ENCODE measurements at places on chromosomes 1 and 21.
A peak's percentile ranks its signal among the peaks of the same experiment; 100 is the strongest.

DNA sequence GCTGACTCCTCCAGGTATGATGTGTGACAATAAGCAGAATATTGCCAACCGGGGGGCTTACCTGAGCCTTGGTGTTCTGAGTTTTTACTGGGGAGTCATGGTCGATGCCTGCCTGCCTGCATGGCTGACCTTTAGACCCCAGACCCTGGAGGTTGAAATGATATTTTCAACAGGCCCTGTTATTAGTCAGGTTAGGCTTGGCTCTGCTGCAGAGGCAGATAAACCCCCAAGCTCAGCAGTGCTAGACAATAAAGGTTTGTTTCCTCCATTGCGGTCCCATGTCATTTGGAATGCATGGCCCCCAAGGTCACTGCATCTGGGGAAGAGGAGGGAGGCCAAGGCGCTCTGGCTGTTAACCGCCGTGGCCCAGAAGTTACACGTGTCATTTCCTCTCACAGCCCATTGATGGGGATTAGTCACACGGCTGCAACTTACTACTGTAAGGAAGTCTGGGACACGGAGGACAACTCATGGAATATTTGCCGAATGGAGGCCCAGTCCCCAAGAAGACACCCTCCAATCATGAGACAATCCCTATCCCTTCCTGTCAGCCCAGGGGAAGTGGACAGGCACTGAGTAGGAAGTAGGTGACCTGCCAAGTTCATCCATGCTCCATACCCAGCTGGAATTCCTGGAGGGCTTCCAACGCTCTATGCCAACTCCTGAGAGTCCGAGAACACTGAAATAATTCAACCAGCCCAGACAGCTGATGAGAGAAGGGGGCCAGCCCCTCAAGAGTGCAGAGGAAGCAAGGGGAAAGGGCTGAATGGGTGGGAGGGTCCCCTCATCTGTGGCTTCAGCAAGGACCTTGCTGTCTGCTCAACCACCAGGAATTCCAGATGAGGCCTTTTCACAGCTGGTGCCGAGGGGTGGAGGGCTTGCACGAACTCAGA, 97.3 kb downstream of the TAS1R2 start:
- DNase-seq, result no peak

GRCh38 chr1:31366796-31367195, 6.1 kb downstream of the FABP3 start:
- DNase-seq, result no peak

- DNase-seq, result no peak
Measured at GRCh38 chr1:222107267-222107666, 365.4 kb upstream of the DUSP10 start.

DNA sequence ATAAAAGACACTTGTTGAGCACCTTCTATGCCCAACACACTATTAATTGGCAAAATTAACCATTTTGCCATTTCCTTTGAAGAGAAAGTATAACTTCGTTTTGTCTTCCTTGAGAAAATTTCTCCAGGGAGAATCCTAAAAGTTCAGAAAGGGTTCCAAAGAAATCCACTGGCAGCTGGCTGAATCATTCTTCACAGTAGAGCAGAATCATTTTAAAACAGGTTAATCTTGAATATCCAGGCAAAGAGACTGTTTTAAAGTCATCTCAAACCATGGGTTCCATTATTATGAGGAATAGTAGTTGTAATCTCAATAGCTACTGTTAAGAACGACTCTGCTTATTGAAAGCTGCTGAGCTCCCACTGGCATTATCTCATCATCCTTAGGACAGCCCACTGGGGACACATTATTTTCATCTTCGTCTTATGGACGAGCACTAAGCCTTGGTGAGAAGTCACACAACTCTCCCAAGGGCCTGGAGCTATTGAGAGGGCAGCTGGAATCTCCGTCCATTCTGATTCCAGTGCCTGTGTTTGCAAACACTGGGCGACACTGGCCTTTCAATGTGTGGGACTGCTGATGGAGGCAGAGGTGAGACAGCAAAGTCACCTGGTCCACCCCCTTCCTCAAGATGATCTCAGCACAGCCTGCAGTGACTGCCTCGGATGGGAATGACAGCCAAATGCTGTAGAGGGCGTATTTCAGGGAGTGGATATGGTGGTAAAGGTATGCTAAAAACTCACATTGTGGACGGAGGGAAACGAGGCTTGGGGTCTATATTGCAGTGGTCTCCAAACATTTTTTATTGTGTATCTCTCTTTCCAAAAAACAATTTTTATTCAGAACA, 15.3 kb upstream of the PGBD5 start:
- DNase-seq, result no peak

DNA sequence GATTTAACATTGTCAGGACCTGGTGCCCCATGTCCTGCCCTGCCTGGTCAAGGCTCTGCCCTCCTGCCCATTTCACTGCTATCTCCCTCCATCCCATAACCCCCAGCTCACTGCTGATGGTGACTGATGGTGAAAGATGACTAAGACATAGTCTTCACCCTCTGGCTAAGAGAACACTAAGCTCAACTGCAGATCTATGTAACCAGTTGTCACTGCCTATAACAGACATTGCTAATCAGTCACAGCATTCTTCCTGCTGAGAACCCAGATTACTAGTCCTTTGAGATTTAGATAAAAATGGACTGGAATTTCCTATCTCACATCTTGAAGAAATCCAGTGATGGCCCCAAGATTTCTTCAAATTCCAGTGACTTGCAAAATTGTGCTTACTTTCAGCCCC, 8.0 kb upstream of the ZNF362 start:
- no peak for DNase-seq

- peak; percentile 68 for DNase-seq
Measured at GRCh38 chr1:15684042-15684461, at the start of gene PLEKHM2. PLEKHM2 (plus strand) TSS chr1:15684320; CDS start chr1:15684559, 239 bp downstream.

GRCh38 chr1:243343970-243344937, 88.4 kb downstream of the SDCCAG8 start:
- DNase-seq, result peak; percentile 21

GRCh38 chr1:211601982-211602670, 23.2 kb upstream of the SLC30A1 start:
- no peak for DNase-seq

- no peak for DNase-seq
Measured at GRCh38 chr1:65955071-65955470, 162.4 kb downstream of the PDE4B start.

- DNase-seq, result no peak
Measured at GRCh38 chr1:7572654-7573152, 198.4 kb upstream of the VAMP3 start.

- DNase-seq, result peak; percentile 95
Measured at GRCh38 chr1:1906185-1907097, 8.6 kb upstream of the CALML6 start.

- DNase-seq, result no peak
Measured at GRCh38 chr1:107135463-107135862, 5.4 kb upstream of the NTNG1 start.

- DNase-seq, result peak; percentile 43
Measured at GRCh38 chr1:32701421-32701911, 1.1 kb downstream of the SYNC start.

- DNase-seq, result no peak
Measured at GRCh38 chr1:153349363-153350320, 1.0 kb upstream of the PGLYRP4 start.

DNA sequence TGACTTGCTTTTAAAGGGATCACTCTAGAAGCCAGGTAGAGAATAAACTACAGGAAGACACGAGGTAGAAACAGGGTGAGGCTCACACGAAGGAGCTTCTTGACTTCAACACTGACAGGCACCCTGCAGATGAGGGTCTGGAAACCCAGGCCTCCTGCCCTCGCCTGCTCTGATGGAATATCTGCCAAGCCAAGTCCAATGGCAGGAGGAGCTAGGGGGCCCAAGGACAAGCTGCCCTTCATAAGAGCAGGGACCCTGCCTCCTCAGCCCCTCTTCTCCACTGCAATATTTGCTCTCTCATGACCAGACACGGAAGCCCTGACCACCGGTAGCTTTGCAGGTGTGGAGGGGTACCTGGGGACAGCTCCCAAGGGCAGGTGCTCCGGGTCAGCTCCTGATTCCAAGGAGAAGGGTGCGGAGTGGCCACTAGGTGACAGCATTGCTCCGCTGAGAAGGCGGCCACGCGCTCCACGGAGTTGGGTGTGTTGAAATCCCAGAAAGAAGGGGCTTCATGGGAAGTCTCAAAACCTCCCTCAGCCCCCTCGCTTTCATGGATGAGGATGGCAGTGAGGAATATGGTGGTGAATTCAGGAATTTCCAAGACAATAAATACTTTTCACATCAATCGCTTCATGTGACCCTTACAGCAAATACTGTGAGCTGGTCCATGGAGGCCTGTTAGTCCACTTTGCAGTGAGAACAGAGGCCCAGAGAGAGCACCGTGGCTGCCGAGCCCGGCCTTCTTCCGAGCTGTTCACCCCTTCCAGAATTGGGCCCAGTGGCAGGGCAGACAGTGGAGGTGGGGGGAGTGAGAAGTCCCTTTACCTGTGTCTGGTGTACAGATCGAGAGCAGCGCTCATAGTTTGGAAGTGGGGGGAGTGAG, 33.2 kb upstream of the PAX7 start:
- DNase-seq, result peak; percentile 54

GRCh38 chr1:218211241-218211640, 73.9 kb upstream of the RRP15 start:
- no peak for DNase-seq

GRCh38 chr1:8070381-8070811, 44.3 kb upstream of the ERRFI1 start:
- DNase-seq, result no peak

DNA sequence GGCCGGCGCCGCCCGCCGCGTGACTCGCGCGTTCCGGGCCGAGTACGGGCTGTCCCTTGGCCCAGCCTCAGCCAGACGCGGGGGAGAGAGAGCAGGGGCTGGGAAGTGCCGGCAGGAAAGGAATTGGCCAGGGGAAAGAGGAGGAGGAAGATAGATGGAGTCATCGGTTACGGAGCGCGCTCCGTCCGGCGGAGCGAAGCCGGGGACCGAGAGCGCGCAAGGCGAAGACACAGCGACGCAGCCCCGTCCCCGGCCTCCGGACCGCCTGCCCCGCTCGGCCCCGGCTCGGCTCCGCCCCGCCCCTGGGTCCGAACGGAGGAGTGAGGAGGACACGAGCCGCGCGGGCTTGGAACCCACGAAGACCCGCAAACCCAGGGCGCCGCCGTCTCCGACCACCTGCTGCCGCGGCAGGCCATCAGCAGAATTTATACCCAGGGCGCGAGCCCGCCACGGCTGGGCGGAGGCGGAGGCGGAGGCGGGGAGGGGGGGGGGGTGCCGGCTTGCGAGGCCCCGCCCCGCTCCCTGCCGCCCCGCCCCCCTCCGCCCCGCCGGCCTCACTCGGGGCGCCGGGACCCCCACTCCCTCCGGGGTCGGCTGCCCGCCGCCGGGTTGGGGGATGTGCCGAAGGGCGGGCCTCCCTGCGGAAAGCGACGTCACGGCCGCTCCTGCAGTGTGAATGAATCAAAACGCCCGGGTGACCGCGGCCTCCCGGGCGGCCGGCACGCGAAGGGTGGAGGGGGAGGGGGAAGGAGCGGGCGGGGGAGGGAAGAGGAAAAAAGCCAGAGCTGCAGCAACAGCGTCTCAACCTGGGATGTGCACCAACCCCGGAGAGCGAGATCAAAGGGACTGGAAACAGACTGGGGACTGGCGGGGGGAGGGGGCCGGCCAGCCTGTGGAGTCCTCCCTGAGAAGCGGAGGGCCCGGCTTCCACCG, at the start of gene LHX4:
Gene LHX4 (plus strand): TSS at position 782 of the 933 bp plus-strand sequence. CDS start 266 bp downstream, outside the sequence.
- DNase-seq, result peak; percentile 75

GRCh38 chr1:185719021-185719420, 15.2 kb upstream of the HMCN1 start:
- DNase-seq, result peak; percentile 34

DNA sequence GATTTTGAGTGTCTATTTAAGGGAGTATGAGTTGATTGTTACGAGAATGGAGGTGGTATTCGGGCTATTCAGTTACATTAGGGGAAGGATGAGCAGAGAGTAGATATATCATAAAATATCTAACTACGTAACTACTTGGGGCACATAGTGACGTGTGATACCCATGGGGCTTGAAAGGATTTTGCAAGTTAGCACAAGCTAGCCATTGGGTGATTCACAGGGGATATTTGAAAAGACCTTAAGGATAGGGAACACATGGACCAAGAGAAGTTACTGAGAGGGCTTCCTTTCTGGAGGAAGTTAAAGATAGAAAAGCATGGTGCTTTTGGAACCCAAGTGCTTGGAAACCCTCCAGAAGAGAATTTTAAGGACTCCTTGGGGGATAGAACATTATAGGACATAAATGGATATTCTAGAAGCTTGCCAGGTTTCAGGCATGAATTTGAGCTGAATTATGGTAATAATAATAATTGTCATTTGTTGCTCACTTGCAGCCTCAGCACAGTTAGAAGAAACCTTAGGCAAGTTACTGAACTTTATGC, 5.4 kb downstream of the DISP1 start:
- no peak for DNase-seq

GRCh38 chr1:96509951-96510350, 211.6 kb upstream of the PTBP2 start:
- DNase-seq, result no peak

DNA sequence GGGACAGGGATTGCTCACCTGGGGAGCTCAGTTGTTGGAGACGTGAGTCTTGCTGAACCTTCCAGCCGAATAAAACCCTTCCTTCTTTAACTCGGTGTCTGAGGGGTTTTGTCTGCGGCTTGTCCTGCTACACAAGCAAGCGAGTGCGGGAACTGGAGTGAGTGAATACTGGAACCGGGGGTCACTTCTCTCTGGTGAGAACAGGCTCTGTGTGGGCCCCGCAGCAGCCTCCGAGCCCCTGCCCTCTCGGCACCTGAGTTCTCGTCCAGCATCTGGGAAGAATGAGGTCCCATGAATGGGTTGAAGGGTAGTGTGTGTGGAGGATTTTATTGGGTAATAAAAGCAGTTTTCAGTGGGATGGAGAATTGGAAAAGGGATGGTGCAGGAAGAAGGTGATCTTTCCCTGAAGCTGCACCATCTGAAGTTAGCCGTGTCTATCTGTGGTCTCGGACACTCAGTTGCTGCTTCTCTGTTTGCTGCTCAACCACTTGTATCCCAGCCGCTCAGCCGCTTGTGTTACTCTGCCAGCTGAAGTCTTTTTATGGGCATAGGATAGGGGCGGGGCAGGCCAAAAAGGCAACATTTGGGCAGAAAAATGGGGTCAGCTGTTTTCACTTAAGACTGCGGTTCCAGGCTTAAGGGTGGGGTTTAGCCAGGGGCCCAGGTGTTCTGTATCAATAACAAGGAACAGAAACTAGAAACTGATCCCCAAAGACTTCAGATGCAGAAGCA, 450.6 kb upstream of the CAMK1G start:
- no peak for DNase-seq

Measured in hepatic stellate cell (primary cell).